Neural crest cell (in vitro differentiated cells): ENCODE measurements at places on chromosomes 7 and 10.

GRCh38 chr7:10146271-10146670 lies 827.4 kb upstream of the PHF14 start:
- DNase-seq, result no peak

- no peak for DNase-seq
These were observed 32.5 kb downstream of the RGS10 start for GRCh38 chr10:119509909-119510451.

- no peak for DNase-seq
These were observed 580 bp upstream of the ASB10 start for GRCh38 chr7:151187409-151188251.

- no peak for DNase-seq
These were observed 358.7 kb downstream of the PHF14 start for GRCh38 chr7:11332186-11332864.

DNA sequence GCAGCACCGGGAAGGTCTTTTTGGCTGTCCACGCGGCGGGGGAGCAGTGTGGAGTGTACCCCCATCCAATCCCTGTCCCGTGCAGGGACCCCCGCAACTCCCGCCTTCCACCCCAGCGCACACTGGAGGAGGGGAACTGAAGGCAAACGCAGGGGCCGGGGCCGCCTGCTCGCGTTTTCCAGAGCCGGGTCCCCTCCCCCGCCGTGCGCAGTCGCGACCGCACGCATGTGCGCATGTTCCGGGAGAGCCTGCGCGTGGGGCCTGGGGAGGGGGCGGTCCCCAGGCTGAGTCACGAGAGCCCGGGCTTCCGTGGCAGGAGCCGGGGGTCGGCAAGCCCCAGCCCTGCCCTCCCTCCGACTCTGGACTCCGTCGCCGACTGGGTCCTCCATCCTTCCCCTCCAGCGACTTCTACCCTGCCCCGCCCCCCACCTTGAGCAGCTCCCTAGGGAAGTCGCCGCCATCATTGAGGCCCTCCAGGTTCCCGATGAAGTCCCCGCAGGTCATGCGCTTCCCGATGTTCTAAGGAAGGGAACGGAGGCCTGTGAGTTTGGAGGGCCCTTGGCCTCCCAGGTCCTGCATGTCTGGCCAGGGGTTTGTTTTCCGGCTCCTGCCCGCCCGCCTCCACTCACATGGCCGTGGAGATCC lies 8.0 kb downstream of the PSD start:
- peak; percentile 52 for DNase-seq

- DNase-seq, result no peak
These were observed 70.6 kb downstream of the FOXL3 start for GRCh38 chr7:360454-361100.

DNA sequence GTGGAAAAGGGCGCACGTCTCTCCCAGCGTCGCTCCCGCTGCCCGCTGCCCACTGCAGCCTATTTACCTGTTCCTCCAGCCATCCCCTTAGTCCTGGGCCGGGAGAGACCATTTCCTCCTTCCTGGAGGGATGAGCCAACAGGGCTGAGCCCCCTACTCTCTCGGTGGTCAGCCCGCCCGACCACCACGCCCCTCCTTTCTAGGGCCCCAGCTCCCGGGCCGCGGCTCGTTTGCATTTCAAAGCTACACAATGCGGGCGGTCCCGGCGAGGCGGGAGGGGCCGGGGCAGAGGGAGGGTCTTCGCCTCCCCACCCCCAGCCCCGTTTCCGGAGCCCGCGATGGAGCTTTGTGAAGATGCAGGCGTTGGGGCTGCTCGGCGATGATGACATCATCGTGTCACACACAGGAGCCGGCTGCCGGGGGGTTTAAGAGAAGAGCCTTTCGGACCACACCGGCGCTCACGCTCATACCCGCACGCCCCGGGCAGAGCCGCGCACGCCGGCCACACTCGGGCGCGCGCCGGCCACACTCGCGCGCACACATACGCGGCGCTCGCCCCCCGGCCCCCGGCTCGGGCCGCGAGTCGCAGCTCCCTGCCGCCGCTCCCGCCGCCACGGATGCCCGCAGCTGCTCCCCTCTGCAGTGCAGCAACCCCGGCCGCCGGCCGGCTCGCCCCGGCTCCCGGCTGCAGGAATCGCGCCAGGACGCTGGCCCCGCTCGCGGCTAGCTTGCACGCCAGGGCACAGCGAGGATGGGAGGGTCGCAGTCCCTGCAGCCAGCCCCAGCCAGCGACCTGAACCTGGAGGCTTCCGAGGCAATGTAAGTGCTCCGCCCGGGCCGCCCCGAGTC lies 107.7 kb upstream of the BTBD16 start:
- DNase-seq, result peak; percentile 86

DNA sequence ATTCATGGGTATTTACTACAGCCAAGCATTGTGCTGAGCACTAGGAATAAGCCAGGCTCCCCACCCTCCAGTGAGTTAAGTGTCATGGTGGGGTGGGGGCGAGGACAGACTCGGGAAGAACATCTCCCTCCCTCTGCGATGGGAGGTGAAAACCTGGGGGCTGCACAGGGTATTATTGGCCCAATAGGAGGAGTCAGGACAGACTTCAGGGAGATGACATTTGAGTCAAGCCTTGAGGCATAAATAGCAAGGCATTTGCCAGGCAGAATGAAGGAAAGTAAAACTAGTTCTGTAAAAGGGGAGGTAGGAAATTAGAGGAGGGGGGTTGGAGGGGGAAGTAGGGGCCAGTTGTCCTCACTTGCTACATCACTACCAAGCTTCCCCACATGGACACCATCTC lies 18.9 kb downstream of the NKX2-3 start:
- no peak for DNase-seq

DNA sequence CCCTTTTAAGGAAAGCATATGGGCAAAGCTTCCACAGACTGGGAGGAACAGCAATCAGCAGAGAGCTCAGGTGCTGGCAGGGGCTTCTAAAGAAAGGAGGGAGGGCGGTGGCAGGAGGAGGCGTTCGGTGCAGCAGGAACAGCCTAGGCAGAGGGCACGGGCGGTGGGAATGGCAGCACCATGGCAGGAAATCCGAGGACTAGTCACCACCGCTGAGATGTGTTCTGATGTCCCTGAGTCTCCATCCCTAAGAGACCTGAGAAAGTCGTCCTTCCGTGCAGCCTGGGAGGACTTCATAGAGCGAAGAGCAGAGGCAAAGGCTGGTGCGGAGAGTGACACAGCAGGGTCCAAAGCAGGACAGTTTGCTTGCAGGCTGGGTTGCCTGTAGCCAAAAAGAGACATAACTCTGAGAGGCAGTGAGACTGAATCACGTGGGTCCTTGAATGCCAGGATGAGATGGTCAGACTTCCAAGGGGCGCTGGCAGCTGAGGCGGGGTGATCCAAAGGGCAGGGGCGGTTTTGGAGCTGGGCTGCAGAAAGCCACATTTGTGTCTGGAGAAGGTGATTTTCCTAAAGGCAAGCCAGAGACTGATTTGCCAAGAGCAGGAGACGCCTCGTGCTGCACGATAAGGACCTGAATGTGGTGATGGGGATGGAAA lies 35.8 kb upstream of the GRID1 start:
- no peak for DNase-seq

GRCh38 chr7:17041324-17041723 lies 159.5 kb upstream of the AGR3 start:
- DNase-seq, result no peak

GRCh38 chr7:128271942-128272481 lies 30.9 kb downstream of the LEP start:
- DNase-seq, result no peak

DNA sequence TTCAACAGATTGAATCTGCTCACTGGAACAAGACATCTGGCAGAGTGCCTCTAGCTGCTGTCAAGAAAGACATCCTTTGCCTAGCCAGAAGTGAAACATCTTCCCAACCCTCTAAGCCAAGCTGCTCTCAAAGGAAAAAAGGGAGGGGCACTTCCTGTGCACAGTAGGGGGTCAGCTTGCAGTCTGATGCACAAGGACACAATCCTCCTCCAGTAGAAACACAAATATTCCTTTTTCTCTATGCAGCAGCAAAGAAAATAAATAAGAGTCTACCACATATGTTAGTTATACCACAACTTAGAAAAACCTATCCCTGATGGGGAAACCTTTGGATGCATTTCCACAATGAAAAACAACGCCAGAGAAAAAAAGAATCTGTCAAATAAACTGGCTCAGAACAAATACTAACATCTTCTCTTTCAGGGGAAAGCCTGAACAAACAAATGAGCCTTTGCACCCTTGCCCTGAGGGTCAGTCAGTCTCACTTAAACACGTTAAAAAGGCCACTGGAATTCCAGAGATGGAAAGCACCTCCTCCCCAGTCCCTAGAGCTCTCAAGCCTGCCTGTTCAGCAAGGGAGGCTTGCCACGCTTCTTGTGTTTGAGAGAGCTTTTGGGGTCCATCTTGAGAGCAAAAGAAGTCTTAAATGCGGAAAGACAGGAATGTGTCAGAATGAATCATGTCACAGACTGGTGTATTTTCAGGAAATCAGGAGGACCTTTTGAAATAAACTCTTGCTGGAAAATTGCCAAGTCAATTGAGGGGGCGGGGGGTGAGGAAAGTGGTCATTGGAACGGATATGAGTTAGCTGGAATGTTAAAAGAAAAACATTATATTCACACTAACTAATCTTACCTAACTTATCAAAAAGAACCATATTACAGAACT lies 7.5 kb downstream of the LAMB1 start:
- DNase-seq, result no peak

- DNase-seq, result no peak
These were observed 37.2 kb downstream of the CLEC2L start for GRCh38 chr7:139560678-139561077.

DNA sequence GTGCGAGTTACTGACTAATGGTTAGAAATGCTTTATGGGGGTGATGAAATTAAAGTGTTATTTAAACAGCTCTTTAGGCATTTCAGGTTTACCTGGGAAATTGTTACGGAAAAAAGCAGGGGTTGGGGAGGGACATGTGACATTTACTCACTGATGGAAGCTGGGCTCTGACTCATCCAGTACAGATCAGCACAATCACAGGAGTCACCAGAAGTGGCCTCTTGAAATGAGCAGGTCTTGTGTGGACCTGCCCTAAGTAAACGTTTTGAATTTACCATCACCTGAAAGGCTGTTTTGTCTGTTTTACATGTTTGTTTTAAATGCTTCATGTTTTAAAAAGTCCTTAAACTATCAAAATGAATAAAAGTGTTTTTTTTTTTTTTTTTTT lies 2.3 kb downstream of the GLRX3 start:
- no peak for DNase-seq

DNA sequence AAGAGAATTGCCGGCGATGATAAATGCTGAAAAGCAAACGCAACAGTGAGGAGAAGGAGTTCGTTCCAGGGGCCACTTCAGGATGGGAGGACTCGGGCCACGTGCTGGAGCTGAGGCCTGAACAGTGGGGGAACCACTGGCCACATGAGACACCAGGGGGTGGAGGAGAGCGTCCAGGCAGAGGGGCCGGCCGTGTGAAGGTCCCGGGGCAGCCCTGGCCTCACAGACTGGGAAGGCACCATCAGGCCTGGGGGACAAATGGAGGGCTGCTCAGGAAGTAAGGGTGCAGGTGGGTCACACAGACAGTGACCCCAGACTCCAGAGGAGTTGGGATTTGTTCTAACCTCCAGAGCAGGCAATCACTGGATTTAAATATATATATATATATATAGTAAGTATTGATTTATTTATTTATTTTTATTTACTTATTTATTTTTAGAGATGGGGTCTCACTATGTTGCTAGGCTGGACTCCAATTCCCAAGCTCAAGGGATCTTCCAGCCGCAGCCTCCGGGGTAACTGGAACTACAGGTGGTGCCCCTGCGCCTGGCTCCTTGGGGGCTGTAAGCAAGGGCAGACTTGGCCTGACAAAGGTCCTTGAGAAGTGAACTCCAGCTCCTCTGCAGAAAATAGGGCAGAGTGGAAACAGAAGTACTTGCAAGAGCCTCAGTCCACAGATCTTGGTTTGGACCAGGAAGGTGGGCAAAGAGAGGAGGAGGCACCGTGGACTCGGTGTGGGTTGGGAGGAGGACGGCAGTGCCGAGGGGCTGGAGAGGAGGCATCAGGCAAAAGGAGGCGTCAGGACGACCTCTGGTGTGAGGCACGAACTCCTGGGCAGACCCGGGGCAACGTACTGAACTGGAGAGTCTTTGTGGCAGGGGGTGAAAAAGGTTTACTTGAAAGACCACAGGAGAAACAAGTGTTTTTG lies 57.3 kb downstream of the TCERG1L start:
- no peak for DNase-seq

- no peak for DNase-seq
These were observed 182.2 kb downstream of the ST7 start for GRCh38 chr7:117135553-117135891.

GRCh38 chr10:98269435-98269912 lies 1.5 kb upstream of the LOXL4 start:
- no peak for DNase-seq

- DNase-seq, result no peak
These were observed 125.3 kb downstream of the CHN2 start for GRCh38 chr7:29319719-29320521.

DNA sequence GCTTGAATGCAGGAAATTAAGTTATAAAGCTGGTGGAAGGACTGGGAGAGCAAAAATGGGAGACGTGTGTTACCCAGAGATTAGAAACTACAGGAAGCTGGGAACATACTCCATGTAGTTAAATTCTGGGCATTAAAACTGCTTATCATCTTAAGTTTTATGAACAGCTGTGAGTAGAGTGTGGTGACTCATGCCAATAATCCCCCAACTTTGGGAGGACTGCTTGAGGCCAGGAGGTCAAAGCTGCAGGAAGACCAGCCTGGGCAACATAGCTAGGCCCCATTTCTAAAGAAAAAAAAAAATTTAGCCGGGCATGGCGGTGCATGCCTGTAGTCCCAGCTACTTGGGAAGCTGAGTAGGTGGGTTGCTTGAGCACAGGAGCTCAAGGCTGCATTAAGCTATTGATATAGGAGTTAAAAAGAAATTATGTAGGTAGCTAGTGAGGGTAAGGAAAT lies 56.2 kb upstream of the SEPHS1 start:
- no peak for DNase-seq

GRCh38 chr10:88281592-88282347 lies 301.3 kb downstream of the RNLS start:
- DNase-seq, result no peak

GRCh38 chr7:37666026-37666799 lies 17.4 kb upstream of the GPR141 start:
- no peak for DNase-seq

- DNase-seq, result no peak
These were observed 28.8 kb downstream of the TMEM120A start for GRCh38 chr7:75965617-75966016.

DNA sequence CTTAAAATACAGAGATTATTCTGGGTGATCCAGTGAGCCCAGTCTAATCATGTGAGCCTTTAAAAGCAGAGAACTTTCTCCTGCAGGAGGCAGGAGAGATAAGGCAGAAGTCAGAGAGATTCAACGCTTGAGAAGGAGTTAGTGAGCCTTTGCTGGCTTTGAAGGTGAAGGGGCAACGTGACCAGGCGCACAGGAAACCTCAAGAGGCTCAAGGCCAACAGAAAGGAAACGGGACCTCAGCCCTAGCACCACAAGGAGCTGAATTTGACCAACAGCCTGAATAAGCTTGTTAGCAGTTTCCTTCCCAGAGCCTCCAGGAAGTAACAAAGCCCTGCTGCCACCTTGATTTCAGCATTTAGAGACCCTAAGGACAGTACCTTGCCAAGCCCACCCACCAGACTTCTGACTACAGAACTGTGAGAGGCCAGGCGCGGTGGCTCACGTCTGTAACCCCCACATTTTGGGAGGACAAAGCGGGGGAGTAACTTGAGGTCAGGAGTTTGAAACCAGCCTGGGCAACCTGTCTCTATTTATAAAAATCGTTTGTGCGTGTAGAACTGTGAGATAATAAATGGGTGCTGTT lies 87.3 kb upstream of the KAT6B start:
- DNase-seq, result no peak

GRCh38 chr7:155685070-155685790 lies 40.8 kb downstream of the RBM33 start:
- DNase-seq, result no peak

- DNase-seq, result no peak
These were observed 35.9 kb downstream of the ADAP1 start for GRCh38 chr7:918441-919113.

- DNase-seq, result no peak
These were observed 825 bp downstream of the RAB11FIP2 start for GRCh38 chr10:118045837-118046394.
